ENCODE measurements at places on chromosomes 1 and 21. TPM values are rescaled to one million over a fixed set of nuclear protein-coding genes. Genes with fewer than 3 reads are reported as not detected.

GRCh38 chr1:19009126-19009881 is 52.8 kb upstream of the IFFO2 start:
- H3K36me3 ChIP-seq, result no peaks in the 10 kb centered on the region
- H3K27me3 ChIP-seq, result no peaks in the 10 kb centered on the region
- H3K4me1 ChIP-seq, result peaks cover 6% of the 10 kb centered on the region
- H3K4me3 ChIP-seq, result no peak overlapping the region
- H3K27ac ChIP-seq, result no peak overlapping the region

- H3K4me1 ChIP-seq, result peaks cover 5% of the 10 kb centered on the region
- H3K27ac ChIP-seq, result no peak overlapping the region
- no peak overlapping the region for H3K4me3 ChIP-seq
- no peaks in the 10 kb centered on the region for H3K36me3 ChIP-seq
Observed at GRCh38 chr1:235513495-235514366, 9.5 kb upstream of the B3GALNT2 start.

CNTN2 gene
- not detected for polyA plus RNA-seq

DNA sequence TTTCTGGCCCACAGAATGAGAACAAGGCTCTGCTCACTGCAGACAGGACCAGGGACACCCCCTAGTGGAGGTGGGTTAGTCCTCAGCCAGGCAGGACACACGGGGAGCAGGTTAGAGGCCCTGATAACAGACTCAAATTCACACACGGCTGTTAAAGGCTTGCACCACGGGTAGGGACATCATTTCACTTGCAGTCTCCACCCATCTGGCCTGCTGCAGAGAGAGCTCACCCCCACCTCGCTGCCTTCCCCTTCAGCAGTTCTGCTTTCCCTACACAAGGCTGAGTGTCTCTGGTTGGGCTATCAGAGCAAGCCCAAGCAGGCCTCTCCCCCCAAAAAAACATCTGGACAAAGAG is 20.6 kb downstream of the MEF2D start:
- H3K4me3 ChIP-seq, result no peak overlapping the region
- no peak for DNase-seq
- H3K36me3 ChIP-seq, result peaks cover 89% of the 10 kb centered on the region
- H3K27ac ChIP-seq, result peak overlapping the region; percentile 67
- peaks cover 49% of the 10 kb centered on the region for H3K4me1 ChIP-seq
- H3K27me3 ChIP-seq, result no peaks in the 10 kb centered on the region

DNA sequence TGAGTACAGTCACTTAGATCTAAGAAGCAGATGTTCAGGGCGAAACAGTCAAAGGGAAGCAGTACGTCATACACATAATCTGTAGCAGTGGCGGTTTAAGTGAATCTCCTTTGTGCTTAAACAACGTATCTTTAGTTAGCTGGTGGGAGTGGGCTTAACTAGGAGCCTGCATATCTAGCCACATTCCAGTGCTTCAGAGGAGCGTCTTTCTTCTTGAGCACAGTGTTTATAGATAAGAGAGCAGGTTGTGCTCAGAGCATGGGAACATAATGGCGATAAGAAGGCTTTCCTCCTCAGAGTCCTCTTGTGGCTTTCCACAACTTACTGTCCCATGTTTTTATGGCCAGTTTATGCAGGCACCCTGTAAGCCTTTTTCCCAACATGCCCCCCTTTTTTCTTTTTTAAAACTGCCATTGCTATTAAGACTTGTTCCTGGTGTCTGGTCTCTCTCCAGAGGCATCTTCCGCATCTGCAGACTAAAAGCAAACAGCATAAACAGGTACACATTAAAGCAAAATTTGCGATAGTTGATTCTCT is 3.2 kb downstream of the DAP3 start:
- H3K36me3 ChIP-seq, result peaks cover 15% of the 10 kb centered on the region
- no peak overlapping the region for H3K27ac ChIP-seq
- DNase-seq, result no peak
- H3K4me1 ChIP-seq, result peaks cover 11% of the 10 kb centered on the region
- no peak overlapping the region for H3K4me3 ChIP-seq

DNA sequence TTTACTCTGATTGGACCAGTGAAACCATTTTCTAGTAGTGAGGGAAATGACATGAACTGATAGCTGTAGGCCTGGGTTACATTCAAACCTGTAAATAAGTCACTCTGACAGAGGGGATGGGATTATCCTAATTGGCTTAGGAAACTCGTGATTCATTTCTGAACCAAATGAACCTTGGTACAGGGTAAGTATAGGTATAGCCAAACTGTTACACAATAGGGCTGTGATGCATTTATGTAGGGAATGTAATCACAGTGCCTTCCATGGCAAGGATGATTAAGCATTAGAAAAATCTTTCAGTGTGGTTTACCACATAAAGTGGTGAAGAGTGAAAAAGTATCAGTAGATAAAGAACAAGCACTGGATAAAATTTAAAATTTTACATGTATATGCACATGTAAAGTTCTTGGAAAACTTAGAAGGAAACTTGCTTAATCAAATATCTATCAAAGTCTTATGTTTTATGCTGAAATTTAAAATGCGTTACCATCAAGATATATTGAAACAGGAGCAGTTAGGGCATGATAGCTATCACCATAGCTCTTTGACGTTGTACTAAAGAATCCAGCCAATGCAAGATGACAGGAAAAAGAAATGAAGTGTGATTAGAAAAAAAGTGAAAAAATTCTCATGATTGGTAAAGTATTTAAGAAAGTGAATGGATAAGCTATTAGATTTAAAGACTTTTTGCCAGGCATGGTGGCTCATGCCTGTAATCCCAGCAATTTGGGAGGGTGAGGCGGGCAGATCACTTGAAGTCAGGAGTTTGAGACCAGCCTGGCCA is 63.0 kb downstream of the RABGAP1L start:
- no peaks in the 10 kb centered on the region for H3K4me1 ChIP-seq
- DNase-seq, result no peak
- H3K36me3 ChIP-seq, result peaks cover 6% of the 10 kb centered on the region

All from CD14-positive monocyte (primary cell).